ENCODE measurements at places on chromosomes 1 and 21. TPM values are rescaled to one million over a fixed set of nuclear protein-coding genes. Genes with fewer than 3 reads are reported as not detected.

DNA sequence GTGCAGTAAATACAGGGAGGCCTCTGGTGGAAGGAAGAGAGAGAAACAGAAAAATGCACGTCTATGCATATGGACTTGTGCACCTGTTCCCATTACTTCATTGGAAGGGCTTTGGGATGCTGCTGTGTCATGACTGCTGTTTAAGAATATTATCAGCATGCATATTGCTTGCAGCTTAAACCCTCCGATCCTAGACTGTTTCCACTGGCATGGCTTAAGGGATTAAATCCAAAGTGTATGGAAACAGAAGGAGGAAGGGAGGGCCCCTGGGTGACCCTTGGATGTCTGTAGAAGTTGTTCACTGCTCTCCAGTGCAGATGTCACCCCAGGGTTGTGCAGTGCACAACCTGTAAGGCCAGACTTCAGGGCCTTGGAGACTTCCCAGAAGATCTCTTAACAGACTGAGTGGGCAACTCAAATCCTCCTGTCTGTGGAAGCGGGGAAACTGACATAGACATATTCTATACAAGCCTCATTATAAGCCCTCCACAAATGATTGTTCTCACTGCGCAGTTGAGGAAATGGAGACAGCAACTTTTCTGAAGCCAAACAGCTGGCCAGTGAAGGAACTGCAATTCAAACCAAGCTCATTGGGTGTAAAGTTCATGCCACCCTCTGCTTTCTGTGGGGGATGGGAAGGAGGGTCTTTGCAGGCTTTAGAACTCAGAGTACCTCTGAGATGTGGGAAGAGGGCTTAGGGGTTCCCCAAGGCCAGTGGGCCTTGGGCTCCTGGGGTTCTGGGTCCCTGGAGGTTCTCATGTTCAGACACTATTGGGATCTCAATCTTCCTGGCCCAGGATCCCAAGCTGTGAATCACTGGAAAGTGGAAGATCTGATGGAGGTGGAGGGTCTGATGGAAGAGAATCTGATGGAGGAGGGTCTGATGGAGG, 73.8 kb downstream of the UMODL1 start:
- DNase-seq = no peak

GRCh38 chr1:47791879-47792608, 205.1 kb downstream of the TRABD2B start:
- DNase-seq = no peak

GRIK1 gene
- not detected for total RNA-seq

DNA sequence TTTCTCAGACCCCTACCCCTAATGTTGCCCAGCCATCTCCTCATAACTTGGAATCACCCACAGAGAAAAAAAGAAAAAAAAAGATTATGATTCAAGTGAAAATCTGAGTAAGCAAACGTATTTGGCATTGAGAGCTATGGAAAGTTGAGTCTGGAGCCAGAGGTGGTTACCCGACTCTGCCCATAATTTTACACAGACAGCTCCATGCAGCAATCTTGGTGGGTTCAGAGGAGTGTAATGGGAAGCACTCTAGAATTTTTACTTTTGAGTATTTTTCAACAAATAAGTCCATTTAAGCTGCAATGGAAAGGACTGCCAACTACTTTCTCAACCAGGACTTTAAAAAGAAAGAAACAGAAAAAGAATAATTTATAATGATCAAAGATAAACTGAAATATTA, 62.7 kb downstream of the ZC3H11B start:
- DNase-seq = no peak

DNA sequence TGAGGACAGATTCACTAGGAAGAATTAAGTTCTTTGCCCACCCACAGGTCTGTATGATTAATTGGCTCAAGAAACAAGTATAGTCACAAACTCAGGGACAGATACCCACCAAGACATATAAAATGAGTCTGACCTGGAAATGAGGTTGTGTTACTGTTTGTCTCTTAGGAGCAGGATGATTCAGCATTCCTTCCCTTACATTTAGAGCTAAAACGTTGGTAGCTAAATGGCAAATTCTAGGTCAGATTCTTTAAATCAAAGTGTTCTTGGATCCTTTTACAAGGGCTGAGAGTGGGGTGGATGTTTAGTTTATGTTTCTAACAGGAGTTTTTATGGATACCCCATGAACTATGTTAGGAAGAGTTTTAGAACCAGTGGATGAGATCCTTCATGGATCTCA, 4.7 kb downstream of the RIMKLA start:
- DNase-seq = no peak

NFASC gene
- not detected for total RNA-seq

- no peak for DNase-seq
Observed at GRCh38 chr1:172185211-172185610, 235.3 kb upstream of the C1orf105 start.

DTL gene
- 24.5 TPM for total RNA-seq

DNA sequence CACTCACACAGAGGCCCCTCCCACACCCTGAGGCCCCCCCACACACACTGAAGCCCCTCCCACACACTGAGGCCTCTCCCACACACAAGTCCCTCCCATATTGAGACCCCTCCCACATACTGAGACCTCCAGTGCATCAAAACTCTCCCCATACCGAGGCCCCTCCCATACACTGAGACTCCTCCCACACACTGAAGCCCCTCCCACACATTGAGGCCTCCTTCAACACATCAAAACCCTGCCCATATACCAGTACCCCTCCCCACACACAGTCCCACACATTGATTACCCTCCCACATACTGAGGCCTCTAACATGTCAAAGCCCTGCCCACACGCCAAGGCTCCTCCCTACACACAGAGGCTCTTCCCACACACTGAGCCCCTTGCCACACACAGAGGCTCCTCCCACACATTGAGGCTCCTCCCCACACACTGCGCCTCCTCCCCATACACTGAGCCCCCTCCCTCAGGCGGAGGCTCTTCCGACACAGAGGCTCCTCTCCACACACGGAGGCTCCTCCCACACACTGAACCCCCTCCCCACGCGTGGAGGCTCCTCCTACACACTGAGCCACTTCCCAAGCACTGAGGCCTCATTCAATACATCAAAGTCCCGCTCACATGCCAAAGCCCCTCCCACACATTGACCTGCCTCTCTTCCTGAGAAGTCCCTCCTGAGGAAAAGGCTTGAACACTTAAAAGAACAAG, 392.3 kb downstream of the CAMTA1 start:
- DNase-seq = no peak

DNA sequence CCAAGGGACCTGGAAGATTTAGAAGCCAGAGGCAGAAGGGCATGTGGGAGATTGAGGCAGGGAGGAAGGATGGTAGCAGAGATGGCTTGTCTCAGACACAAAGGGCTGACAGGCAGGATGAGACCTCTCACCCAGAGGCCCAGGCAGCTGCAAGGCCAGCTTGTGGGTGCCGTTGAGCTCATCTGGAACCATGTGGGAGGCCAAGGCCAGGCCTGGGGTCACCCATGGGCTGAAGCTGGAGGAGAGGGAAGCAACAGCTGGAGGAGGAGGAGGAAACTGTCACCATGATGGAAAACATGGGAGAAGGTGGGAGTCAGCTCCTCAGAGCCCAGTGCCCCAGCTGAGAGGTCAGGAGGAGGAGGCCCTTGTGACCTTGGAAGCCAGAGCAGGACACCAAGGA, 6.4 kb downstream of the CRABP2 start:
- no peak for DNase-seq

DPYD gene
- 54.7 TPM for total RNA-seq

- no peak for DNase-seq
Observed at GRCh38 chr1:99957818-99958217, 12.0 kb upstream of the SLC35A3 start.

F13B gene
- not detected for total RNA-seq

DNA sequence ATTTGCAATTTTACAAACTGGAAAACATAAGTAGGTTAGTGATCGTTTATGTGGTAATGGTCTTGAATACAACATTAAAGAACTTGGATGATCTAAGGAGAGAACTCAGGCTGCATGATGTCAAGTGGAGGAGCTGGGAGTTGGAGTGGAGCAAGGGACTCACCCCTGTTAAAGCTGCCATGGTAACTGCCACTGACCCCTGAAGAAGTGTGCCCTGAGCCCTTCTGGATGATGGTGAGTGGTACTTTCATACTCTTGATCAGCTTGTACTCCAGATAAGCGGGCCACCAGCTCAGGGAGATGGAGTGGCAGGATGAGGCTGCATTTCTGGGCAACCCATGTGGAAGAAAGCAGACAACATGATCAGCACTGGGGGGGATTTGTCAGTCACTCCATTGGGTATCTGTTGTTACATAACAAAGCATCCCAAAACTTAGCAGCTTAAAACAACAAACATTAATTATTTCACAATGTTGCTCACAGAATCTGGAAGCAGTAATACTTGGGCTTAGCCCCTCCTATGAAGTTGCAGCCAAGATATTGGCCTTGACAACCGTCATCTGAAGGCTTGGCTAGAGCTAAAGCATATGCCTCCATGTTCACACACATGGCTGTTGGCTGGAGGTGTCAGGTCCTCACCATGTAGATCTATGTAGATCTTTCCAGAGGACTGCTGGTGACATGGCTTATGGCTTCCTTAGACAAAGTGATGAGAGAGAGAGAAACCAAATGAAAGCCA, 213.8 kb downstream of the DUSP10 start:
- DNase-seq = no peak

DNA sequence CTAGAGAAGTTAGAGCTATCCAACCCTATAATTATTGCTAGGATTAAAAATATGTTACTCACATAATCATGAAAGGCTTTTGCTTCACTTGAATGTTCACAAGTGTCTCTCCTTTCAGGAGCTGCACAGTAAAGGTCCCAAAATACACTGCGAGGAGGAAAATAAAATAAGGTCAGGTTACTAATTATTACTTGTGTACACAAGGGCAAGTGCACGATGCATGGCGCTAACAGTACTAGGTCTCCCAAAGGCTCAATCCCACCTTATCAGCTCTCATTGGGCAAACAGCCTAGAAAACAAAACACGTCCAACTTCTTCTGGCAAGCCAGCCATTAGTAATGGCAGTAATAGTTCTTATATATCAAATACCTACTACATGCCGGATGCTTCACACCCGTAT, 4.4 kb downstream of the SSBP3 start:
- DNase-seq = no peak

CELA2B gene
- not detected for total RNA-seq

Data from pulmonary artery endothelial cell (primary cell).